Head of caudate nucleus (tissue), 42 donors: ENCODE measurements at places on chromosomes 5 and 9.
A peak's percentile ranks its signal among the peaks of the same experiment; 100 is the strongest.

- no peak for DNase-seq
Measured at GRCh38 chr9:130467316-130467715, 22.6 kb downstream of the ASS1 start.

GRCh38 chr5:118243068-118243467 is 745.3 kb downstream of the DTWD2 start:
- no peak for DNase-seq

- DNase-seq: no peak
Measured at GRCh38 chr9:75975071-75975470, 84.6 kb downstream of the PCSK5 start.

DNA sequence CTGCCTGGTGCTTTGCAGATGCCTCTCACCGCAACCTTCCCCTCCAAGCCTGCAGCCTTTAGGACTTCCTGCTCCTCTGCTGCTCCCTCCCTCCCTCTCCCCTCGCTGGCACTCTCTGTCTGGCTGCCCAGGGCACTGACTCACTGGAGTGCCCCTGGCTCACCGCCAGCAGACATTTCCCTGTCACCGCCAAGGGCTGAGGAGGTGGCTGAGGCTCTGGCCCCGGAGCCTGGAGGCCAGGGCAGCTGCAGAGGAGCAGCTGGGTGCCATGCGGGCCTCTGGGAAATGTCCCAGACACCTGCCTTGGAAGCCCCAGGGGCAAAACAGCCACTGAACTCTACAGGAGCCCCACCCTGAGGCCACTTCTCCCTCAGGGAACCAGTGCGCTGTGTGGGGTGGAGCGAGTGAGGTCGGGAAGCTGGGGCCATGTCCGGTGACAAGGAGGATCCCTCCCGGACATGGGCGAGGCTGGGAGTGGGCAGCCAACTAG is 53.4 kb downstream of the TENT4A start:
- peak; percentile 46 for DNase-seq

GRCh38 chr5:12399868-12400267 is 495.6 kb upstream of the CTNND2 start:
- no peak for DNase-seq

DNA sequence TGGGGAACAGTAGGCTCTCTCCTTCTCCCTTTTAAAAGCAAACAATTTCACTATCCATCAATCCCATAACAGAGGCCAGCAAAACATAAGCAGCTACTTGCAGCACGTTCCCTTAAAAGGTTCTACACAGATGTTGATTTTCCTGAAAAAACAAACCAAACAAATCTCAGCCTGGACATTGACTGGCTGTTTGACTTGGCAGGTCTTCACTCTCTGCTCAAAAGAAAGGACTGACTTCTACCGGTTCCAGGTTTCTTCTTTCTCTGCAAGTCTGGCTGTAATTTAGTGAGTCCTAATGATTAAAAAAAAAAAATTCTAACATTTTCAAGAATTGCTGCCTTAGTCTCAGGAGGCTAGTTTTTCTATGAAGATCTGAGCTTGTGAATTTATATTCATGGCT is 203.1 kb upstream of the EFNA5 start:
- no peak for DNase-seq
